DMS153 (cell line): ENCODE measurements at places on chromosomes 12 and 14.

DNA sequence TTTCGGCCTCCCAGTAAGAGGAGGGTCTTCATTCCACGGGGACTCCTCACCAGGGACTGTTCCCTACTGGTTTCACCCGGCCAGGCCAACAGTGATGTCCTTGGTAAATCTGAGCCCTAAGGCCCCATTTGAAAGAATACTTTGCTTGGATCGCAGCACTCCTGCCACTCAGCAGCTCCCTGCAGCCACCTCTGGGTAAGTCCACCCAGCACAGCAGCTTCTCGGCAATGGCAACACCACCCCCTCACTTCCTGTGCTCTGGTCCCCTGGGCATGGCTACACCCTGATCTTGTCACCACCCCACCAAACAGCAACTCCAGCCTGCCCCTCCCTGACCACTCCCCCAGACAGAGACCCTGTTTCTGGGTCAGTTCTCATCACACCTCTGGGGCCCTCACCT lies 100.3 kb downstream of the SETD3 start:
- no peak for DNase-seq

DNA sequence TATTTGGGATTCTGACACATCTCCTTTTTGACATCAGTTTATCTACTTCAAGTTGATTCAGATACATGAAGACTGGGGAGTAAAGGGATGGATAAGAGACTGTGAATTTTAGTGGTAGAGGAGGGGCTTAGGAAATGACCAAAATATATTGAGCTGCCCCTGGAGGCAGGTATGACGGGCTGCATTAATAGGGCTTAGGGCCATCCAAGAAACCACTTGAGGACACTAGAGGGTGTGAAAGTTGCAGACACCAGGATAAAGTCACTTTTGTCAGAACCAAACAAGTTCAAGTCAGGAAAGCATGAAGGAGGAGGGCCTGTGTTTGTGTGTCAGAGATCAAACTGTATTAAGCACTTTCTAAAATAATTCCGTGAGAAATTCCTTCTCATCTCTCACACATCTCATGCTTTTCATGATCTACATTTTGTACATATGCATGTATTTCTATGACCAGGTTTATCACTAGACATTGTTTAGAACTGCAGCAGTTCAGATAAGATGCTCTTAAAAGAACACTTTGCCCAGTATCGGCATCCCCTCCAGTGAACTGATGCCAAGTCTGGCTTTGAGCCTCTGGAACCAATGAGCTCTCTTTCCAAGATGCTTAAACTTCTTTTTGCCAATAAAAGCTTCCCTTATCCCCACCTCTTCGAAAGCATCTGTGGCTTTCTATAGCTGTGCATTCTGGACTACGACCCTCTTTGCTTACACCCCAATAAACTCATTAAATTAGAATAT lies 136.9 kb downstream of the SLC38A1 start:
- no peak for DNase-seq

GRCh38 chr12:56086608-56087007 lies 6.6 kb downstream of the ERBB3 start:
- DNase-seq = no peak

DNA sequence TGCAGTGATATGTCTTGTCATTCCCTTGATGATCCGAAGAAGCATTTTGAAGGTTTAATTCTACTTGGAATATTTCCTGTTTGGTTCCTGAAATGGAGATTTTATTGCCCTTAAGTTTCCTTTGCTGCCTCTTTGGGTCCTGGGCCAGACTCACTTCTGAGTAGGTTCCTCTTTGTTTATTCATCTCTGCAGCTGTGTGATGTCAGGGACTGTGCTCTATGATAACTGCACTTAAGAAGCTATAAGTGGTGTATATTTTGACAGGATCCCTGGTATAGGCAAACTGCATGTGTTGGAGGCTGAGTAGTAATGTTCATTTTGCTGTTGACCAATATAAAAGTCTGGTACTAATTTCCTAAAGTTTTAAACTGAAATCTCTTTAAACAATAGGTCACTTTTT lies at the start of gene KLRC4:
TSS of gene KLRC4 (minus strand) at position 366 of the 400 bp plus-strand sequence. CDS start at position 184, 182 bp downstream.
- DNase-seq = peak; percentile 66

DNA sequence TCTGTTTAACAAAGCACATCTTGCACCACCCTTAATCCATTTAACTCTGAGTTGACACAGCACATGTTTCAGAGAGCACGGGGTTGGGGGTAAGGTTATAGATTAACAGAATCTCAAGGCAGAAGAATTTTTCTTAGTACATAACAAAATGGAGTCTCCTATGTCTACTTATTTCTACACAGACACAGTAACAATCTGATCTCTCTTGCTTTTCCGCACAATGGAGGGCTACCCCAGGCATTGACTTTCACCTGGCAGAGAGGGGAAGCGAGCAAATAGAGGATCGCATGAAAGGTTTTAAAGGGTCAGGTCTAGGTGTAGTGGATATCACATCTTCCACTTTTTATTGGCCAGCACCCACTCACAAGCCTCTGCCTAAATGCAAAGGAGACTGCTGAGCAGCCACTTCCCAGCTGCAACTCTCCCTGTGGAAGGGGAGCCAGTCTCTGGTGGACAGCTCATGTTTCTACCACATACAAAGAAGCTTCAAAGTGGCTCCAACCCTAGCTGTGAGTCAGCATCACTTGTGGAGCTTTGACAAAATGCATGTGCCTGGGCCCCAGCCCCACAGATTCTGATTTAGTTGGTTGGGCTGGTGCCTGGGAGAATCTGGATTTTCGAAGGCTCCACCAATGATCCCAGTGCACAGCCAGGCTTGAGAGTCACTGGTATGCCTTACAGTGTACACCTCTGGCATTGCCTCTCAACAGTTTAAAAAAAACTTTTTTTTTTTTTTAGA lies 7.2 kb upstream of the FNTB start:
- no peak for DNase-seq

GRCh38 chr12:52501490-52501889 lies 8.4 kb upstream of the KRT6A start:
- no peak for DNase-seq

- no peak for DNase-seq
These were observed 64.5 kb downstream of the KCNA1 start for GRCh38 chr12:4974217-4974616.

DNA sequence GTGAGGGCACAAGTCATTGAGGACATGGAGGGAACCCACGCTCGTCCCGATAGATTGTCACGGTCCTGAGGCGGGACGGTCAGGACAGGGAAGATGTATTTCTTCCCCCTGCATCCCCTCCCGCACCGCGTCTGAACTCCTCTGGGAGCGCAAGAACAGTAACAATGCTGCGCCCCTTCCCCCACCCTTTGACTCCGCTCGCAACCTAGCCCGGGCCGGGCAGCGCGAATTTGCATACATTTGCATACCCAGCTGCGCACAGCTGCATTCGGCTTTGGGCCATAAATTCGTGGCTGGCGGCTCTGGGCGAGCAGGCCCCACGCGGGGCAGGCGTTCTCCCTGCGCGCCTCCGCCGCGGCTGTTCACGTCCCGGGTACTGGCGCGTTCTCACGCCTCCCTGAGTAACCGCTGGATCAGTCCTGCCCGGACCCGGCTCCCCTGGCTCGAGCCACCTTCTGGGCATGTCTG lies 29.0 kb upstream of the SMUG1 start:
- no peak for DNase-seq

- no peak for DNase-seq
These were observed 31.4 kb upstream of the SOX5 start for GRCh38 chr12:23980826-23981225.

- peak; percentile 41 for DNase-seq
These were observed 37.3 kb upstream of the ADGRD1 start for GRCh38 chr12:130916241-130916911.

DNA sequence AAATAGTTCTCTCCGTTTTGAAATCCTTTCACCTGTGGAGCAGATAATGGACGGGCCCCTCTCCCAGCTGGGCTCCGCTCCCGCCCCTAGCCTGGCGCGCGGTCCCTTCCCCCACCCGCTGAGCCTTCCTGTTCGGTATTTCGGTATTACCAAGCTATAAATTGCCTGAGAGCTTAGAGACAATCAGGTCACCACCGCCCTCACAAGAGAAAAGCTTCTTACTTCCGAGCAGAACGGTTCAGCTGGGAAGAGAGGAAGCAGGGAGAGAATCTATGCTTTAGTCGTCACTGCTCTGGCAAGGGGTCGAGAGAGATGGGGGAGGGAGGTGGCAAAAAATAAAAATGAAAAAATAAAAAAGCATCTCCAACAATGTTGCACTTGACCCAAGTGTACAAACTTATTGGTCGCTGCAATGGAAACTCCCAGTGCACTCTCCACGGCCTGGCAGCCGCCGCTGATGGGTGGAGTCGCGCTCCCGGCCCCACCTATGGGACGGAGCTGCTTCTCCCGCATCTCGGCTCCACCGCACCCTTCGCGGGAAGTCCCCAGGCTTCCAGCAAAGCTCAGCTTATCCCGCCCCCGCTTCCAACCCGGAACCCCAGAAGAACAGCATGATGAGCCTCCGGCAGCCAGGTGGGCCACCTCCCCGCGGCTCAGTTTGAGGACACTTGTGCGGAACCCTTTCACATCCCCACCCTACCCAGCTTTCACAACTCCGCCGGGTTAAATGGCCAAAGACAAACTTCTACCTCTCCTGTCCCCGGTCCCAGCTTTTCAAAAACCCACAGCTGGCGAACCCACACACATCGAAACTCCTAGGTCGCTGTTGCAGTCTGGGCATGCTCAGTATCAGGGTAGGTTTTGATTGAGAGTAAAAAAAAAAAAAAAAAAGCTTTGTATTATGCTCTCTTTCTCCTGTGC lies 832 bp upstream of the SYT1 start:
- peak; percentile 89 for DNase-seq

GRCh38 chr12:59079472-59079871 lies 159.2 kb upstream of the LRIG3 start:
- DNase-seq = no peak

GRCh38 chr12:52390739-52391617 lies 5.5 kb upstream of the KRT84 start:
- DNase-seq = no peak

DNA sequence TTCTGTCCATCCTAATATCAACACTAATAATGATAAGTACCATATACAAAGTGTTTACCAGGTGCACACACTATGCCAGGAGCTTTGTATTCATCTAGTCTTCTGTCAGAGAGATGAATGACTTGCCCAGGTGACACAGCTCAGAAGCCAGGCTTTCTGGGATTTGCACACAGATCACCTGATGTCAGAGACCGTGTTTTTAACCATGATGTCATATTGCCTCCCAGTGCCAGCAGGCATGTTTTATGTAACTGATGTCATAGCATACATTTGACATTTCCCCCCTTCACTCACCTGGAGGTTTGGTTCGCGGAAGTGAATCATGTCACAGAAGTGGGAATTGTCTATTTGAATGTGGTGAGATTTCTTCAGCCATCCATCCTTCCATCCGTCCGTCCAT lies 5.7 kb downstream of the WSCD2 start:
- no peak for DNase-seq

- no peak for DNase-seq
These were observed 31.3 kb upstream of the ATP2A2 start for GRCh38 chr12:110249716-110250225.

- DNase-seq = no peak
These were observed 170.7 kb upstream of the KITLG start for GRCh38 chr12:88750867-88751543.

DNA sequence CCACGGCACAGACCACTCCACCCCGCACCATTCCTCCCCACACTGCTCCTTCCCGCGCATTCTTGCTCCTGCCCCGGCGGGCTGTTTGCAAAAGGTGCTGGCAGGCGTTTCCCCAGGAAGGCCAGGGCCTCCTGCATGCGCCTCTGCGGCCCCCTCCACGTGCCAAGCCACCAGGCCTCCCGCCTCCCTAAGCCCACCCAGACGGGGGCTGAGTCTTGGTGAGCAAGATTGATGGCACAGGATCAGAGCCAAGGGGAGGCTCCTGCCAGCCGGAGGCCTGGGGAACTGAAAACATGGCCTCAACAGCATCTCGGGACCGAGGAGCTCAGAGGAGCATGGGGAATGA lies 328.3 kb upstream of the DIO3 start:
- DNase-seq = no peak

DNA sequence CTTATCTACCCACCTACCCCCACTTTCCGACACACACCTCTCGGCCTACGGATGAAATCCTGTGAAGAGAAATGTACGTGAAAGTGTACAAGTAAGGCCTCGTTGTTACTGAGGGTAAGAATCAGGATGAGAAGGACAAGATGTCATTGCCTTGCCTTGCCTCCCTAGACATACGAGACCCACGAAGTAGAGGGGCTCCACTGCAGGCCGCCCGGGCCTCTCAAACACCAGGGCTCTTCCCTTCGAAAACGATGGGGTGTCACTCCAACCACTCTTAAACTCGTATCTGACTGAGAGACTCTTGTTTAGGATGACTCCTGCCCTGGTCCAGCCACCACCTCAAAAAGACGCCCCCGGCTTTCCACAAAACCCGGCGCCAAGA lies 498 bp downstream of the RACGAP1 start:
- no peak for DNase-seq

DNA sequence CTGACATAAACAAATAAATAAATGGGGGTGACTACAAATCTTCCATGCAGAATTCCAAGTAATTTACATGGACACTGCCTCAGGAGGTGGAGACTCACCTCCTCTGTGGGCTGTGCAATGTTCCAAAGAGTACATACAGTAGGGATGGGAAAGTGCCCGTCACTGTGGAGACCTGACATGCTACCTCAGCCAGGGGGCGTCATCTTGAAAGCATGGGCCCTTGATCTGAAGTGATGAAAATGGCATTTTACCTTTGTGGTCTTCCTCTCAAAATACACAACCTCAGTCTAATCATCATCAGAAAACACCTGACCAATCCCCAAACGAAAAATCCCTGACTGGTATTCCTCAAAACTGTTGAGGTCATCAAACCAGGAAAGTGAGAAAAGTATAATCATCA lies 48.4 kb downstream of the ANAPC7 start:
- DNase-seq = no peak

DNA sequence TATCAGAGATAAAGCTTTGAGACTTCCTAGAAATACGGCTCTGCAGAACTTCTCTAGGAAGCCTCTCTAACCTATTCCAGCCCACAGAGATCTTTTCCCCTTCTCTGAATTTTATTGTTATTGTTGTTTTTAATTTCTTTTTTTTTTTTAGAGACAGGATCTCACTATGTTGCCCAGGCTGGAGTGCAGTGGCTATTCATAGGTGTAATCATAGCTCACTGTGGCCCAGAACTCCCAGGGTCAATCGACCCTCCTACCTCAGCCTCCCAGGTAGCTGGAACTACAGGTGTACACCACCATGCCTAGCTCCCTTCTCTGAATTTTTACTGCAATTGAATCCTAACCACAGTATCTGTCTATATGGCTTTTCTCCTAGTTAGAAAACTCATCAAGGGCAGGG lies 19.6 kb downstream of the SLC7A8 start:
- DNase-seq = no peak
